ENCODE measurements at places on chromosomes 13 and 19.

- no peak for DNase-seq
Measured at GRCh38 chr13:48233889-48234488, 983 bp downstream of the ITM2B start.

DNA sequence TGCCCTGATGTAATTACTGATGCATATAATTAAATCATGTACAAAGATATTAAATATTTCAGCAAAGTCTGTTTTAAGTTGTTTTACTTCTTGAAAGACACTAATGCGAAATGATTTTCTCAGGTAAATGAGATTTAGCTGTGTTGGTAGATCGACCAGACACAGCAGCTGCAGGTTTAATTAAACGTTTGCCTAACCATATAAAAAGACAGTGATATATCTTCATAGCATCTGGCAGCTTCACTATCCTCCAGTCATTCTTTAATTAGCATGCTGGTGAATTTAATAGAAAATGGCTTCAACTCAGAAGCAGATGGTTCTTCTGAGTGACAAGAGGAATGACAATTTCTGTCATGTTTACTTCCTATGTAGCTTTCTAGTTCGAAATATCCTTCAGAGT lies 69.3 kb downstream of the NHLRC3 start:
- no peak for DNase-seq

DNA sequence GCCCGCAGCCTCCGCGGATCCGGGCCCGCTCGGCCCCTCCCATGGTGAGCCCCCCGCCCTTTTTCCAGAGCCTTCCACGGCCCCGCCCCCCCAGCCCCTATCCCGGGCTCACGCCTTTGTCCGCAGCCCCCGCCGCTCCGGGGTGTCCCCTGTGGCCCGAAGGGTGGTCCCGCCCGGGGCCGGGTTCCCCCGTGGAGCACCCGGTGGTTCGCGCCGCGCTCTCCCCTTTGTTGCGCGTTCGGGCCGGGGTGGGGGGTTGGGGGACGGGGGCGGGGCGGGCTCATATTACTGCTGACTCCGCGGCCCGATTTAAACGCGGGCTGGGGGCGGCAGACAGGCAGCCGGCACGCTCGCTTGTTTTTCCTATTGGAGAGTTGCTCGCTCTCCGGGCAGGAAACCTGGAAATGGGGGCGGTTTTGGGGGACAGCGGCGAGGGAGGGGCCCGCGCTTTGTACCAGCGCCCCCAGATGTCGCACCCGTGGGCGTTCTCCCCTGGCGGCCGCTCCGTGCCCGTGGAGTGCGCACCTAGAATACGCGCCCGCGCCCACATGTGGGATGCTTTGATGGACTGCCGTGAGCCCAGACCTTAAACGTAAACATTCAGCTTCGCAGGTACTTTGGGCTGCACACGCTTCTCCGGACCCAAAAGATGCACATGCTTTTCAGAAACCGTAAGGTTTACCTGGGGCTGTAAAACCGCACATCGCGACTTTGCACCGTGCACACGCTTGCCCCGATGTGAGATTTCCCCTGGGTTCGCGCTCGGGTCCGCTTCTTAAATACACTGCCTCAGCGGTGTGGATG lies 699 bp downstream of the PTOV1 start:
- DNase-seq, result no peak

GRCh38 chr19:19758164-19758563 lies 25.3 kb upstream of the ZNF14 start:
- no peak for DNase-seq

DNA sequence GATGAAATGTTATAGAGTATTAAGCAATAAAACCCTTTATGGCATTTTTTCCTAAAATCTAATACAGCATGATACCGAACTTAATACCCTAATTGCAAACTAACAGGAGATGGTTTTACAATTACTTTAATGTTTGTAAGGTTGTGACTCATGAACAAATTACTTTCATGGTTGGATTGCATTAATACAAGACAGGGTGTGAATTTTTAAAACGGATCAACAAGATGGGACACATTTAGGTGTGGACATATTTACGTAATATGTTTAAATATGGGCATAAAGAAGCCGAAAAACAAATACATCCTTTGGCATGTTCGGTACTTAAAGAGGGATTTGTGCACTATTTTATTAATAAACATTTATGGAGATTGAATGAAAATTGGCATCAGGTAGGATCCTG lies 168.3 kb upstream of the SPRY2 start:
- DNase-seq, result no peak

- DNase-seq, result no peak
Measured at GRCh38 chr19:29546583-29547190, 20.9 kb downstream of the VSTM2B start.

DNA sequence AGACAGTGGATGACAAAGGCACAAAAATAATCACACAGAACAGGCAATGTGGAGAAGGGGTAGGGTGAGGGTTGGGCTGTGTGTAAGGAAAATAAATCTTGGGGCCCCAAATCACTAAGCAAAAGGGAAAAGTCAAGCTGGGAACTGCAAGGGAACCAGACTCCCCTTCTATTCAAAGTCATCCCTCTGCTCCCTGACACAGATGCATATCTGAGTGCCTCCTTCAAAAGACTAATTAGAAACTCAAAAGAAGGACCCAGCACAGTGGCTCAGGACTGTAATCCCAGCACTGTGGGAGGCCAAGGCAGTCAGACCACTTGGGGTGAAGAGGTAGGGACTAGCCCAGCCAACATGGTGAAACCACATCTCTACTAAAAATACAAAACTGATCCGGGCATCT lies 18.3 kb downstream of the ZNF611 start:
- no peak for DNase-seq

DNA sequence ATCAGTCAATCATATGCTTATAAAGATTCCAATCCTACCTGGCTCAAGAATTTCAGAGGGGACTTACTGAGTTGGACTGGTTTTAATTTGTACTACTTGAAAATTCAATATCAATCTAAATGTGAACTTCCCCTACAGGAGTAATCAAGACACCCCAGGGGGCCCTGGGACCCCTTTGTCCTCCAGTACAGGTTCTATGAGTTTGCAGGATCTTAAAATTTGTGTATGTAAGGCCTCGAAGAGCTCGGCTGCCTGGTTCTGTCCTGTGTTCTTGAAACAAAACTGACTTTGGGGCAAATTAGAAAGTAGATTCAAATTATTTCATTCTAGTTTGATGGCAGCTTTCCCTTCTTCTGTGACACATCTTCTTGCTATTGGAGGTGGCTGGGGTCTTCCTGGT lies 261.3 kb downstream of the KCNRG start:
- no peak for DNase-seq

DNA sequence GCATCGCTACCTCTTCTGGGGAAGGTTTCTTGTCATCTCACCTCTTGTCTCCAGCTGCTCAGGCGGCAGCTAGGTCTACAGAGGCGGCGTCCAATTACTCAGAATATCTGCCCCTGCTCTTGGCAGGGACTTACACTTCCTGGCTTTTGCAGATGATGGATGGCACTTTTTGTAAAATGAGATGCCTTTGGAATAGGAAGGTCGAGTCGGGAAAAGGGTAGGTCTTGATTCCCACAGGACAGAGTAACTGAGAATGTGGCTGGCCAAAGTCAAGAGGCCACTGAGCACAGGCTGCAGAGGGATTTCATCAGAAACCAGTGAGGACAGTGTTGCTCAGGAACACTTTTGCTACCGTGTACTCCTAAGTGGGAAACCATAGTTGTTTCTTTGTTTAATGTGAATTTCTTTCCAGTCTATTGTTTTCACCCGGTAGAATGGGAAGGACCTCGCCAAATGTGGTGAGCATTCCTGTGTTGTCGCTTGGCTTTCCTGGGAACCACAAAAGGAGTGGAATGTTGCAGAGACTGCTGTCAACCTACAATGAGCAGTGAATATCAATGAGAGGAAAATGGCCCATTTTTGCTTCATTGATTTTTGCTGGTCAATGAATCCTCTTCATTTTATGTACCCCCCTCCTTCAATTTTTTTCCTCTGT lies 383.7 kb downstream of the HS6ST3 start:
- DNase-seq, result no peak

- no peak for DNase-seq
Measured at GRCh38 chr13:27820524-27821482, 28.5 kb downstream of the GSX1 start.

- no peak for DNase-seq
Measured at GRCh38 chr13:80132741-80133601, 208.0 kb downstream of the SPRY2 start.

DNA sequence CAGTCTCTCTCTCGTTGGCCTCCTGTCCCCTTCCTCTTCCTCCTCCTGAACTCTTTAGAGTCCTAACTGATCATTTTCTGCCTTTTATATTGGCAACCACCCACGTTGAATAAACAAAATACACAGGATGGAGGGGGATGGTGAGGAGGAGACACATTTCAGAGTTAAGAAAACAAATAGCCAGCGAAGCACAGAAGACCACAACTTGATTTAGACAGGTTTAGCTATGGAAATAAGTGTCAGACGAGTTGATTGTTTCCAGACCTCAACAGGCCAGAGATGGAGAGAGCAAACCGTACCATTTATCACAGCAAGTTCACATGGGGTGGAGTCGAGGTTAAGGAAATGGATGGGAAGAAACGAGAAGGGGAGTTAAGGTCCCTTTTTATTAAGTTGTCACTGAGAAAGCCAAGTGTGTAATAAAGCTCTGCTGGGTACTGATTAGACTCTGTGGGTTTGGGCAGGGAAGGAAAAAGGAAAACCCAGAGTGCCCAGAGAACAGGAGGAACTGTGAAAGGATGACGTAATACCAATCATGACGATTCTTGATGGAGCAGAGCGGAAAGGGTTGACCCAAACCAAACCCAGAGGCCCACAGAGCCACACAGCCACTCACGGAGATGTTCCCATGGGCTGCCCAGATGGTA lies 11.1 kb upstream of the SERP2 start:
- DNase-seq, result no peak

DNA sequence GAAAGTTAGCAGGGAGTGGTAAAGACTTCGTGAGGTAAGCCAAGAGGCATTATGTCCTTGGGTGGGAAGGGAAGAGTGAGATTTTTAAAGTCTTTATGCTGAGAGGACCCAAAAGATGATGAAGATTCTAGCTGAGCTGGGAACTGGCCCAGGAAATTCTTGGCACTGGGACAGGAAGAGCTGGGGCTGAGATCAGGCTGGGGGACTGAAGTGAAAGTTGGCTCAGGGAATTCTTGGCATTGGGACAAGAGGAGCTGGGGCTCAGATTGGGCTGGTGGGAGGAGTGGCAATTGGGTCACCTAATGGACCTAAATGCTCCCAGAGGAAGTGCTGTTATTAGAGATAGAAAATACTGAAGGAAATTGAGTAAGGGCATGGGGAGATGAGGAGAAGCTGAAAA lies 8.8 kb downstream of the SCEL start:
- DNase-seq, result no peak

DNA sequence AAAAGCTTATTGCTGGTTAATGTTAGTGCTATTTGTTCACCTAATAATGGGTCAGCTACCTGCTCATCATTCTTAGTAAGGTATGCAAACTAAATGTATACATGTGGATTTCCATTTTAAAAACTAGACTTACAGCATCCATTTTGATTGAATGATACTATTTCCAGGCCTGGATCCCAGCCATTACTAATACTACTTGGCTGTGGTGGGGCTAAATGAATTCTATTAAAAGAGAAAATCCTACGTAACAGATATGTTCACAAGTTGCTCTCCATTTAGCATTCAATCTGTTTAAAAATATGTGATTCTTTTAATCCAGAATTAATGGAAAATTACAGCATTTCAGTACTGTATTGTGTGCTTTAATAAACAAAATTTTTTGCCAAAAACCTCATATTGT lies 169.4 kb upstream of the MIR17HG start:
- no peak for DNase-seq

GRCh38 chr13:34256236-34256635 lies 438.3 kb downstream of the RFC3 start:
- no peak for DNase-seq

All from GM12891 (cell line).